ENCODE measurements at places on chromosomes 2 and 18.
A peak's percentile ranks its signal among the peaks of the same experiment; 100 is the strongest.

GRCh38 chr18:22314001-22314400 lies 103.7 kb downstream of the CTAGE1 start:
- peak; percentile 79 for DNase-seq

GRCh38 chr2:182668671-182669070 lies 47.4 kb upstream of the DNAJC10 start:
- DNase-seq = no peak

- DNase-seq = no peak
These were observed 4.7 kb downstream of the NMUR1 start for GRCh38 chr2:231525248-231526163.

- no peak for DNase-seq
These were observed 279.7 kb downstream of the SRBD1 start for GRCh38 chr2:45331410-45331786.

- no peak for DNase-seq
These were observed 67.8 kb downstream of the SS18 start for GRCh38 chr18:26022585-26022984.

GRCh38 chr2:117983040-117983439 lies 30.8 kb downstream of the CCDC93 start:
- peak; percentile 73 for DNase-seq

GRCh38 chr2:188517549-188518215 lies 226.0 kb downstream of the GULP1 start:
- DNase-seq = no peak
